ENCODE measurements at places on chromosomes 2 and 18. TPM values are rescaled to one million over a fixed set of nuclear protein-coding genes. Genes with fewer than 3 reads are reported as not detected.

Gene CTDP1
- total RNA-seq = 19.8 TPM

Gene SCN3A
- 19.3 TPM for total RNA-seq

Gene MEP1B
- not detected for total RNA-seq

Gene UGT1A10
- total RNA-seq = not detected

DNA sequence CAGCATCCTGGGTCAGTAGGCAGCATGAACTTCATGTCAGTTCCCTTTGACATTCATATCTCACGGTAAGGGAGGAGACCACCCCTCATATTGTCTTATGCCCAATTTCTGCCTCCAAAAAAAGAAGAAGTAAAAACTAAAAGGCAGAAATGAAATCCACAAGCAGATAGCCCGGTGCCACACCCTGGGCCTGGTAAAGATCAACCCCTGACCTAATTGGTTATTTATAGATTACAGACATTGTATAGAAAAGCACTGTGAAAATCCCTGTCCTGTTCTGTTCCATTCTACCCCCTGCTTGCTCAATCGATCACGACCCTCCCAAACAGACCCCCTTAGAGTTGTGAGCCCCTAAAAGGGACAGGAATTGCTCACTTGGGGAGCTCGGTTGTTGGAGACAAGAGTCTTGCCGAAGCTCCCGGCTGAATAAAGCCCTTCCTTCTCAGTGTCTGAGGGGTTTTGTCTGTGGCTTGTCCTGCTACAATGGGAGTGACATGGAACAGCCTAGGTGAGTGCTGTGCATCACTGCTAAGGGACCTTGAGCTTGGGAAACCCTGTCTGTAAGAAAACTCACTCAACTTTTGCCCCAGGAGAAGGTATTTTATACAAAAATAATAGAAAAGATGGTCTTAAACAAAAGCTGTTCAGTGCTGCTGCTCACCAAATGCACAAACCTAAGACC lies 11.1 kb downstream of the NDUFV2 start:
- no peak overlapping the region for H3K4me3 ChIP-seq
- no peaks in the 10 kb centered on the region for H3K36me3 ChIP-seq
- no peaks in the 10 kb centered on the region for H3K27me3 ChIP-seq
- peaks cover 9% of the 10 kb centered on the region for H3K4me1 ChIP-seq

DNA sequence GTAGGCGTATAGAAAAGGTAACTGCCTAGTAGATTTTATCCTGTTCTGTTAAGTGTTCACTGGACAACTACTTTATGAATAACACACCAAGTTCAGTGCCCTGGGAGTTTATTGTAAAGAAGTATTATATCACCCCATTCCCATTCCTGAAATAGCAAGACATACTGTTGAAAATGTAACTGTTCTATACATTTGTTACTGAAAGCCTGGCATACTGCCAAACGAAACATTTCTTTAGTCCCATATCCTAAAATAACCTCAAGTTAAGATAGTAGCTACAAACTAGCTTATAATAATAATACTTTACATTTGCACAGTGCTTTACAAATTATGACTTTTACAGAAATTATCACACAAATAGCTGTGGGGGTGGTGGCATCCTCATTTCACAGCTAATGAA lies 25.1 kb downstream of the SPDYA start:
- H3K36me3 ChIP-seq = no peaks in the 10 kb centered on the region
- H3K4me3 ChIP-seq = no peak overlapping the region
- DNase-seq = no peak
- no peaks in the 10 kb centered on the region for H3K27me3 ChIP-seq
- no peak overlapping the region for H3K27ac ChIP-seq

DNA sequence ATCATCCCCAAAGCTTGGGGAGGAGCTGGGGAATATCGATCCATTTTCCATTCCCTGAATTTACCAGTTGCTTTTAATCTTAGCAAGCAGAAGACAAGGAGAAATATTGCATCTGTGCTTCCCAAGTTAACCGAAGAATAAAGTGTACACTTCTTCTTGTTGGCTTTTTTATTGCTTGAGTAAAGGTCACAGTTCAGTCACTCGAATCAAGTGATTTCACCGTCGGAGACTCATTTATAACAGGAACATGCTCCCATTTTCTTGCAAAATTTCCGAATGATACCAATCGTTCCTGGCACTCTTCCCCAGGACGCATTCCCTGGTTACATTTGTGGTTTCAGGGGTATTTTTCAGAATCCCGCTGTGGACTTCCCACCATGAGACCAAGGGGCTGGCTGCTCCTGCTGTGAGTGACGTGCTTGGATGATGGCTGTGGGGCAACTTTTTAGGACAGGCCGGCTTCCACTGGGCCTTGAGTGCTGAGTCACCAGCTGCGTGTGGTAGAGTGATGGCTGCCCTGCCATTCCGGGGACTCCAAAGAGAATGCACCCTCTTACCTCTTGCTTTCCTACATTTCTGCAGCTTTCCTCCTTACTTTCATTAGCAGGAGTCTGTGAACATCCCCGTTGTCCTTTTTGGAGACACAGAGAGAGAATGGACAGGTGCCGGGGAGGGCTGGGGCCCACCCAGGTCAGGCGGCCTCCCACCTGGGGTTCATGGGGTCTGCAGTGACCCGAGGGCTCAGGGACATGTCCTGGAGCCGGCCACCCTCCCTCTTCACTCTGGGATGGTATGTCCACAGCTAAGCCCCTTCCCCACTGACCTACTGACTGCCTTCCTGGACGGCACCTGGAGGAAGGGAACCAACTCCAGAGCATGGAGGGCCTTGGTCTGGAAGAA lies 60.7 kb upstream of the HDAC4 start:
- H3K27me3 ChIP-seq = no peaks in the 10 kb centered on the region
- H3K36me3 ChIP-seq = no peaks in the 10 kb centered on the region
- no peaks in the 10 kb centered on the region for H3K4me1 ChIP-seq
- no peak overlapping the region for H3K27ac ChIP-seq
- no peak for DNase-seq

GRCh38 chr2:182581196-182581935 lies 134.7 kb upstream of the DNAJC10 start:
- no peak overlapping the region for H3K27ac ChIP-seq
- no peaks in the 10 kb centered on the region for H3K36me3 ChIP-seq
- H3K27me3 ChIP-seq = no peaks in the 10 kb centered on the region
- H3K4me3 ChIP-seq = no peak overlapping the region
- no peak for DNase-seq
- no peaks in the 10 kb centered on the region for H3K4me1 ChIP-seq

GRCh38 chr2:53843595-53843994 lies 16.2 kb downstream of the GPR75 start:
- no peak for DNase-seq
- H3K27me3 ChIP-seq = no peaks in the 10 kb centered on the region
- H3K4me3 ChIP-seq = no peak overlapping the region
- no peaks in the 10 kb centered on the region for H3K4me1 ChIP-seq
- no peak overlapping the region for H3K27ac ChIP-seq
- no peaks in the 10 kb centered on the region for H3K36me3 ChIP-seq
